Fibroblast of villous mesenchyme (primary cell): ENCODE measurements at places on chromosomes 12 and 14.
A peak's percentile ranks its signal among the peaks of the same experiment; 100 is the strongest.

- DNase-seq: no peak
Measured at GRCh38 chr12:87814625-87815024, 214.6 kb downstream of the C12orf50 start.

- no peak for DNase-seq
Measured at GRCh38 chr14:28676479-28676878, 90.1 kb upstream of the FOXG1 start.

DNA sequence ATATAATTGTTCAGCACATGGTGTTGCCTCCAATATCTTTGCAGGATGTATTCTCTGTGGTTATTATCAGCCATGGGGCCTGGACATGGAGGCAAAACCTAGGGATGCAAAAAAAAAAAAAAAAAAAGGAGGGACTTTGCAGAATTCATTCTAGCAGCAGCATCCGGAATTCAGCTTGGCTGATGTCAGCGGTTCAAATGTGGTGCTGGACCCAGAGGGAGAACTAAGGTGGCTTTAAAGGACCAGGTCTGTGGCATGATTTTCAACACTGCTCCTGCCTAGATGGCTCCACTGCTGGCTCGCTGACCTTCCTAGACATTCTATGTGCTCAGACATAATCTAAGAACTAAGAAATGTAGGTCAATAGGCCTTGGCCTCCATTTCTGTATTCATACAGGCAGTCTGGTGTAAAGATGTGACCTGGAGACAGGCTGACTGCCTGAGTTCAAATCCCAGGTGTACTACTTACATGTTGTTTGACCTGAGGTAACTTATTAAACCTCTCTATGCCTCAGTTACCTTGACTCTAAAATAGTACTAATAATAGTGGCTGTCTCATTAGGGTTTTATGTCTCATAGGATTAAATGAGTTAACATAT lies 108.6 kb downstream of the PPM1A start:
- no peak for DNase-seq

DNA sequence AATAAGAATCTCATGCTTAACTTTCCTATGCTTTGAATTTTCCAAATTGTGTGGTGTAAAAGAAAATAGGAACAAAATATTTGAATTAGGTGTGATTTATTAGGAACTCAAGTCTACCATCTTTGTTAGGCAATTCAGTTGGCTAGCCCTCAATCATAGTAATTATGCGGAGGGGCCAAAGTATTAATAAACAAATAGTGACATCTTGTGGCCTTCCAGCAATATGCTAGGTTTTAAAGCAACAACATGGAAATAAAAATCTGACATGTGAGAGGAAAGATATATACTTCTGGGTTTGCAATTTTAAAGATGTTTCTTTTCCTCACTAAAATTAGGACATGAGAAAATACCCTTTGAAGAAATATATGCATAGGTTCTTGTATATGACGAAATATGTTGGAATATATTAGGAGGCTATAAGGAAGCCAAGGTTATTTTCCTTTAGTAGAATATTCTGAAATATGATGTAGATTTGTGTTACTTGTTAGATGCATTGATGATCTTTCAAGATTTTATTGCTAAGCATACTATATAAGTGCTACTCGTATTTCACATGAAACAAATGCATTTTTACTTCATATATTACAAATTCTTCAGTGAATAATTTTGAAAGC lies 200.4 kb downstream of the PTPRO start:
- peak; percentile 58 for DNase-seq
